Adipocyte (in vitro differentiated cells): ENCODE measurements at places on chromosomes 7 and 10.

- no peak for DNase-seq
Measured at GRCh38 chr7:55164527-55164926, 145.7 kb downstream of the EGFR start.

GRCh38 chr7:95398155-95398940 lies 2.2 kb upstream of the PON3 start:
- no peak for DNase-seq

DNA sequence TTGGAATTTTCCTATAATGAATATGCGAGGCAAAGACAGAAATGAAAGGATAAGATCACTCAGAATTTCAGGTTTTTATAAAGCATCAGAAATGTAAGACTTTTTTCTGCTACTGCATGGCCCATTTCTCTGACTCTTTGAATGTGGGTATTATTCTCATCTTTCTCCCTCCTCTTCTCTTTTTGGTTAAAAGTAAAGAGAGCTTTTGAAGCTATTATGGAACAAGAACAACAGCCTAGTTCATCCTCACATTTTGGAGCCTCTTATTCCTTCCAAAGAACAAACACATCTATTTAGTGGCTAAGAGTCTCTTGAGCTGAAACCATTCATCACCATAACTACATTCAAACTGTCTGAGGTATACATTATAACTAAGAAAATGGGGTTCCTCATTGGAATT lies 19.4 kb upstream of the ATRNL1 start:
- no peak for DNase-seq

DNA sequence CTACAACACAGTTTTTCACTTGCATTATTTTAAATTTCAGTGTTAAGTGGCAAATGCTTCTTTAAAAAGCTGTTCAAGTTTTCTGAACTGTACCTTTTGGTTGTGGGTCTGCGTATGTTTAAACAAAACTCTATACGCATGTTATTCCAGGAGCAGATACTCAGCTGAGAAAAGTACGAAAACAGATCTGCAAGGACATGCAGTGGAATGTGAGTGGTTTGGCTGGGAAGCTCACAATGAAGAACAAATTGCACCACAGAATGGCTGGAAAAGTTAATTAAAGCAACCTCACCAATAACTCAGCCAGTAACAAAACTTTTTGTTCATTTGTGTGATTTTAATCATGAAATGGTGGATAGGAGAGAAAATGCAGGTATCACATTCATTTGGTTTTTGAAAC lies 17.6 kb downstream of the GLI3 start:
- DNase-seq = no peak

DNA sequence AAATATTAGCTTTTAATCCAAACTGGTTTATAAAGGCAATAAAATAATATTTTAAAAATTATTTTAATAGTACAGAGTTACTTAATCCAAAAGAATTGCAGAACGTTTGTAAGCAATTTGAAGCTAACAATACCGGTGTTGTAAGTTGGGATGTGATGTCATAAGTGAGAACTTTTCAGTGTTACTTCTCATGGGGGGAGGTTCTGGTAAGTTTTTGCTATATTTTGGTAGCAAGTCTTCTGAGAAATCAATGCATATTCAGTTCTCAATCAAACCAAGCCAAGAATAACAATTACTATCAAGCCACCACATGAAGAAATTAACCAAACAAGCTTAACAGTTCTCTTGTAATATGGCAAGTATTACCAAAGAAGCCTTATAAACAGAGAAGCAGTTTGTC lies 147.1 kb upstream of the ASAH2 start:
- DNase-seq = no peak

DNA sequence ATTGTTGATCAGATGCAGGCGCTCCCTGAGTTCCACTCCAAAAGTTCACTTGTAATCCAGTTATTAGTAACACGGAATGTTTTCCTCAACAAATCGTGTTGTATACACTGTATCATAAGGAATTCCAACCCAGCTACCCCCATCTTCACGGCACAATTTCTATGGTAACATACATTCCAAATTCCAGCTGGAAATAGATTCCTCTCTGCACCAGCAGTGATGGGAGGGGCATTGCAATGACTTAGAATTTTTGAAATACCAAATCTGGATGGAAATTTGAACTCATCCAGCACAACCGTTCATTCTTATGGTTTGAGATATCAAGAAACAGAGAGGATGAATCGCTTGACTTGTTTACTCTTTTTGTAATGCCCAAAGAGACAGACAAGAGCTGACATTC lies 38.9 kb upstream of the RHEB start:
- DNase-seq = peak; percentile 76

DNA sequence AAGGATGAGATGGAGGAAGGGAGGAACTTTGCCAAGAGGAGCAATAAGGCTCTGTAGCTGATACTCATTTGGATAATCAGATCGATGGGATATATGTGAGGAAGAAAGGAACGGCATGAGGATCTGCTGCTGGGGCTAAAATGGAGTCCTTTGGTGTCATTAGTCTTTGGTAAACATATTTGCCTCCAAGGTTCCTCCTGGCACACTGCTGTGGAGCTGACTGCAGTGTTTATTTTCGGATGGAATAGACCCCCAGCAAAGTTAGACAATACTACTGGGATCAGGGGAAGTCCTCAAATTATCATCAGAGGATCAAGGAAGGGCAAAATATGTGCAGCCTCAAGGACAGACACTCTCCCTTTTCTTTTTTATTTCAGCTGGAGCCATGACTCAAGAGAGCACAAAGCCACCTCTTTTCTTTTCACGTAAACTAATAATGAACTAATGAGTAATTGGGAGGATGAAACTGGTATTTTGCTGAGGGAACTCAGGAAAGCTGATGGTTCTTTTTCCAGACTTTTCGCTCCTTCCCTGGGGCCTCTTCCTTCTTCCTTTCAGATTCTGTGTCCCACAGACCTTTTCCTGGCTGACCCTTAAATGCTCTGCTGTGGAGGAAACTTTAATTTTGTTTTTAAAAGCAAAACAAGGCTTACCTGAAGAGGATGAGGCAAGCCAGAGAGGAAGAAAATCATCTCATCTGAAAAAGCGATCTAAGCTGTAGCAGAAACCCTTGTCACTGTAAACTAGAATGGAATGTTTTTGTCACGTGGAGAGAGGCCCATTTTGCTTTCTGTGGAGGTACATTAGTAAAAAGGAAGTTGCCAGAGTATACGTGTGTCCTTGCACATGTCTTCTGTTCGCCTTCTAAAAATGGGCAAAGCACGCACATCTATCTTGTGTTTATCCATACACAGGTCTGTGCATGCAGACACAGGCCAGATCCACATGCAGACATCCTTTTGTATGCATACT lies 33.3 kb downstream of the LRMDA start:
- DNase-seq = peak; percentile 4

DNA sequence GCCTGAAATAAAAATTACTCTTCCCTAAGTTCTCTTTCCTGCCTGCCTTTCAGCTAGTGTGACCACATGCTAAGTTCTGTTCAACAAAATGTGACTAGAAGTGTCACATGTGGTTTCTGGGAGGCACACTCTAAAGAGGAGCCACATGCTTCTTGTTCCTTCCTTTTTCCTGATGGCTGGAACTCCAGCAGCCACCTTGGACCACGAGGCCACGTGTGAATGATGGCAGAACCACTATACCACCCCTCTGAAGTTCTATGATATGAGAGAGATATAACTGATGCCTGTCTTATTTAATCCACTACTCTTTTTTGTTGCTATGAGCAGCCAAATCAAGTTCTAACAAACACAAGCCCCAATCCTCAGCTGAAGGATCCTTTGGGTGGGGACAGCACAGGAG lies 8.1 kb downstream of the PODXL start:
- DNase-seq = no peak

DNA sequence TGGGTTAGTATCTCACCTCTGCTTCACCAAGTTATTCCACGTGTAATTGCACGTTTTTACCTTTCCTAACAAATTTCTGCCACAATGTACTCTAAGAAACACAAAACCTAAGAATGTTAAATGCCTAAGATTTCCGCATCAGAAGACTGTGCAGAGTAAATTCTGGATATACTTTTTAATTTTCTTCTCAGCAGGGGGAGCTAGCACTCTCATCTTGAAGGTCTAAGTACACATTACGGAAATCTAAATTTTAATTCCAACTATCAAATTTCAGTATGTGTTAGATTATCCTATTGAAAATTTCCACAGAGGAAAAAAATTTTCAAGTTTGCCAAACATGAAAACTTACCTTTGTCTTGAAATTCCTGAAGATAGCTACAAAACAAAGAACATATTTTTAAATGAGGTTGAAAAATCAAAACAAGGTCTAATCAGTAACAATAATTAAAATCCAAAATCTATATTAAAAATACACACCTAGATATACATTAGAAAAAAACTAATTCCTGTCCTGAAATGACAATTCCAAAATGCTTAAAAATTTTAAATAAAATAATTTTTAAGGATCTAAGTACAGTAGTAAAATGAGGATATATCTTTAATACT lies 10.5 kb downstream of the SKAP2 start:
- peak; percentile 72 for DNase-seq
